ENCODE measurements at places on chromosomes 6 and 20.

DNA sequence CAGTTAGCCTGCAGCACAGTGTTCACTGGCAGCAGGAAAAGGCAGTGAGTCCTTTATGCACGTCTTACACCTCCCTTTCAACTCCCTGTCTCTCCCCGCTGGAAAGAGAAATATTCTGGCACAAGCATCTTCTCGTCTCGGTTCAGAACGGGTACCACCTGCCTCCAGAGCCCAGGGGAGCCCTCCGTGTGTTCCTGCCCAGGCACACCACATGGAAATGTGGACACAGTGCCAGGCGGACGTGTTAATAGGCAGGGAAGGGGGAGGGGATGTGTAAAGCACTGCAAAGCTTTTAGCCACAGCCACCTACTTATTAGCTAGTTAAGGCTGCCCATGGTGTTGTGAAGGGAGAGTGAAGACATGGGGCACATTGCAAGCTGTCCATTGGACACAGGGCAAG, 219.7 kb downstream of the FARS2 start:
- DNase-seq, result no peak

DNA sequence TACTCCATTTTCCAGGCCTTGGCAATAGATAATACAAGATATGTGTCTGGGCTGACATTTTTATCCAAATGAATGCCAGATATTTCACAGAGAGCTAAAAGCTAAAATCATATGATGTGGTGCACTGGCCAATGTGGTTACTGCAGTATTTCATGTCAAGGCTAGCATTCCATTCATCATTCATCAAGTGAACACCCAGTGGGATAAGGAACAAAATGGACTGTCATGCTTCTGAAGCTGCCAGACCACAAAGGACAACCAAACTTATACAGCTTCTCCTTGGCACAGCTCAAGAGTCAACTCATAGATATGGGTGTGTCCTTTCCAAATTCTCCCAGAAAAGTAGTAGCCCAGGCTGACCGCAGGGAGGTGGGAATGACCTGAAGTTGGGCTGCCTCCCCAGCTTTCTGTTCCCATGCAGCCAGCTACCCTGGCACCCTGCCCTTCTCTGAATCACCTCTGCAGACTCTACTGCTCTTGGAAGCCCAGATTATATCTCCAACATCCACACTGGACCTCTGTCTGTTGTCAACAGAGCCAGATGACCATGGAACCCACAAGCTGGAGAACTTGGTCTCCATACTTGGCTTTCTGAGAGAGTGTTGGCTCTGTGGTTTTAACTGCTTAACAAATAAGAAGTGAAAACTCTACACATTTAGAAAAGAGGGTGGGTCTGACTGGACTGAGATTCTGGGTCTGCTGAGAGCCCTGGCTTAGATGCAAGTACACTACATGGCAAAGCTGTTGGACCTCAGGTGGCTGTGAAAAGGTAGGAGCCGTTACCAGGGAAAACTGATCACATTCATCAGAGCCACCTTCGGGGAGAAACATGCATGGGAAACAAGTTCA, 122.8 kb downstream of the ALDH8A1 start:
- DNase-seq, result peak; percentile 98

DNA sequence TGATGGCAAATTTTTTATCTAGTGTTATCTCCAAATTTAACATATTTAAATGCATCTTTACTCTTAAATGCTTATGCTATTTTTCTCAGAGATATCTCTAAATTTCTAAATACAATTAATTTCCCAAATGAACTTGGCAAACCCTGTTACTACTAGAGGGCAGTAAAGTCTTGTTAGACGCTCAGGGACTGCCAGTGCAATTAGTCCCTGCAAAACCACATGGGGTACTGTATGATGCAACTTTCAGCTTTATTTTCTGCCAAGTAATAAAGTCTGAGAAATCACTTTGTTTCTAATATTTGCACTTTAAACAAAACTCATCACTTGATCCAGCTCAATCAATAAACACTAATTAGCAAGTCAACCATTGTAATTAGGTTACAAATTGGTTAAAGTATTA, 76.0 kb upstream of the ADGRB3 start:
- no peak for DNase-seq

DNA sequence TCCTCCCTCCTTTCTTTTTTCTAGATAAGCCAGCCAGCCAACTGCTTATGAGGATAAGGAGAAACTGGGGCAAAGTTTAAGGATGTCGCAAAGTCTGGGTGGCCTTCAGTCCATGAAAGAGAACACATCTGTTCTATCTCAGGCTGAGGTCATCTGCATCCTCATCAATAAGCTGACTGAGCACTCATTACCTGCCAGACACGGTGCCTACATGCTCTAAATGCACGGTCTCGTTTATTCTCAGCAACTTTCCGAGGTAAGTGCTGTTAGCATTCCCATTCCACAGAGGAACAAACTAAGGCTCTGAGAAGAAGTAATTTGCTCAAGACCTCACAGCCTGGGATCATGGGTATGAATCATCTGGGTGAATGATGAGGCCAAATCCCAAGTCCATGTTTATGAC, 133.1 kb downstream of the BCAS1 start:
- no peak for DNase-seq

DNA sequence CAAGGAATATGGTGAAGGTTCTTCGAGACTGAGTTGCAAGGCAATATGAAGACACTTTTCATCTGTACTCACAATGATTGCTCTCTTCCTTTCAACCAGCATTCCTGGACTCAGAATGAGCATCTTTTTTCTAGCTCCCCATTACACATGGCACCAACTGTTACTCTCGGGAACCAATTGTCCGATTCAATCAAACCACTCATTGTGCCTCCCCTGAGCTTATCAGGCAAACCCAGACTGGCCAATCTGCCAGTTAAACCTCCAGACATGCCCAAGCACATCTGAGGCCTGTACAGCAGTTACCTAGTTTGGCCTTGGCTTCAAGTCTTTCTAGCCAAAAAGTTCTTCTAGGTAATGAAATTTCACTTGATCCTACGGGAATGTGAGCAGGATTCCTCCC, 164.1 kb downstream of the ID4 start:
- no peak for DNase-seq

- no peak for DNase-seq
Observed at GRCh38 chr6:166410426-166410935, 27.7 kb upstream of the MPC1 start.

DNA sequence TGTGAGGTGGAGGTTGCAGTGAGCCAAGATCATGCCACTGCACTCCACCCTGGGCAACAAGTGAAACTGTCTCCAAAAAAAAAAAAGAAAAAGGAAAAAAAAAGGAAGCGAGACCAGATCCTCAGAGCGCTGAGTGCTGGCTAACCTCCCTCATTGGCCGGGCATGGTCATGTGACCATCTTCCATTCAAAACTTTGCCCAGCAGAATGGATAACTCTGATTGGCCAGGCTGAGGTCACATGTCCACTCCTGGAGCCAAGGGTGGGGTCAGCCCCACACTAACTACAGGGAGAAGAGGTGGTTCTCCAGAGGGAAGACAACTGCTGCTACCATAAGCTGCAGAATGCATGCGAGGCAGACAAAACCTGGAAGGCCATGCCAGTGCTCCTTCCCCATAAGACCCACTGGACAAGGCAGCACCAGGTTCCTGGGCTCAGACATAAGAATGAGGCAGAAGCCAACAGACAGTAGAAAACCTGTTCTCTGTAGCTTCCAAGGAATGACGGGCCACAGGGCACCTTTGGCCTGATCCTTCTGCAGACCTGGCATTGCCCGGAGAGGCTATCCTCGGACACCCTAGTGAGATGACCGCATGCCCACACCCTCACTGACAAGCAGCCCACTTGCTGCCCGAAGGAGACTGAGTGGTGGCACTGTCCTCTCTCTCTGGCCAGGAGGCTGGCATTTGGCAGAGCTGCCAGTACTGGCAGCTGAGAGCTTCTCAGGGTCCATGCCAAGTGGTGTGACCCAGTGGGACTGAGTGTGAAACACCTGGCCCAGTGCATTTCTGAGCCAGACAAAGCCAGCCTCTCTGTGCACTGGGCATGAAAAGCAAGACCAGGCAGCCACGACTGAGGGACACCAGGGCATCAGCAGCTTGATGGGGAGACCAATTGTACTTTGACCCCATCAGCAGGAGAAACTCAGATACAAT, 311.9 kb upstream of the SULF2 start:
- DNase-seq, result no peak

DNA sequence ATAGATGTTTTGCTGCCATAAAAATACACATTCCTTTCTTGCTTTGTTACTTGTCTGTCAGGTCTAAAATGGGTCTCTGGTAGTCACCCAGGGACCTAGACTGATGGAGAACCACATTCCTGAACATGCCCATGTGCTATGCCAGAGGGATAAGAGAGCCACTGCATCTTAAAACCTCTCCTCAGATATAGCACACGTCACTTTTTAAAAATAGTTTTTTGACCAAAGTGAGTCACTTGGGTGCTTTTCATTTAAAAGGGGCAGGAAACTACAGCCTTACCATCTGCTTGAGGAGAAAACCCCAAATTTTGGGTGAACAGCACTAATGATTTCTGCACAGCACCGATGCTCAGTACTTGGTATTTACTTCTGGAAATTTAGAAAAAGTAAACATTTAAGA, 197.8 kb downstream of the OGFRL1 start:
- DNase-seq, result no peak

GRCh38 chr6:149963212-149963461, 606 bp upstream of the ULBP1 start:
- DNase-seq, result peak; percentile 29

GRCh38 chr6:33632558-33633039, 11.5 kb downstream of the ITPR3 start:
- DNase-seq, result peak; percentile 48

DNA sequence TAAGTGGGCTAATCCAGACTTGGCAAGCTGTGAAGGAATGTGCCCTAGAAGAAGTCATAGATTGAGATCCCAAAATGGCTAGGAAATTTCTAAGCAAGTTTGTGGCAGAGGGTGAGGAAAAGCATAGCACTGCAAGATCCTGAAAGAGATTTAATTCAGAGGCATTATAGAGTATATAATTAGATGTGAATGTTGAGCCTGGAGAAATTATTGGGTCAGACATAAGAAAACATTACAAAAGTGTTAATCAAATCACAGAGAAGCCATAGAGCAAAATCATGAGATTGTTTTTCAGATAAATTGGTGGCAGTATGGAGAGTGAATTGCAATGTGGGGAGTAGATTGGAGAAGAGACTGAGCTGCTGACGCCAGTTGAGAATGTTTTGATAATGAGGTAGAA, 90.0 kb downstream of the CD2AP start:
- no peak for DNase-seq

GRCh38 chr20:10671919-10672623, 1.7 kb downstream of the JAG1 start:
- no peak for DNase-seq

GRCh38 chr20:3732327-3733118, at the start of gene HSPA12B:
HSPA12B (plus strand) TSS chr20:3732685; CDS start chr20:3738675, 5,990 bp downstream.
- DNase-seq, result no peak

DNA sequence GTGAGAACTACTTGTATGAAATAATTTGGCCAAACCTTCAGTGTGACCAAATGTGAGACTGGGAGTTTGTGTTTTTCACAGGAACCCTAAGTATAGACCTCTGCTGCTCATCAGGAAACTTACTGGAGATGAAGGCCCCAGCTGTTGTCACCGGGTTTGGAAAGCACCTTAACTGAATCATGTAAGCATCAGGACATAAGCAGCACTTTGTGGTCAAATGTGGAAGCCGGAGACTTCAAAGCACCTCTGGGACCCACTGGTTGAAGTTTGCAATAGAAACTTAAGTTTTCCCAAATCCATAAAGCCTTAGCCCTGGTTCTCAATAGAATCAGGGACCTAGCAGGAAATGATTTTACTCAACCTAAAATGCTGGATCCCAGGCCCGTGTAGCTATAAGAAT, 14.3 kb downstream of the TTPAL start:
- DNase-seq, result no peak

GRCh38 chr6:135163440-135163738, 17.7 kb upstream of the MYB start:
- no peak for DNase-seq

DNA sequence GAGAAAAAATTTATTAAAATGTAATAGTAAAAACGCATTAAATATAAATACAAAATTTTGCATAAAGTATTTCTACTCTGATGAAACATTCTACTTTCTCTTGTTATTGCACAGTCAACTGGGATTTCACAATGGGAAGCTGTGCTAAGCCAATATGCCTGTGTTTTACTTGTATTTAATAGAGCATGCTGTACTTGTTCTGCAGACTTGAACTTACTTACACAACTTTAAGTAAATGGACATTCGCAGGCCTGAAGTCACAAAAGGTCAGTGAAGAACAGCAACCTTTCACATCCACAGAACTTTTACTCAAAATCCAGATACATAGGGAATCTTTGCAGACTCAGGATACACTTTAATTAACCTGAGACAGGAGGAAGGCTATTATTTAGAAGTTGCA, 409.5 kb downstream of the BTBD3 start:
- no peak for DNase-seq

DNA sequence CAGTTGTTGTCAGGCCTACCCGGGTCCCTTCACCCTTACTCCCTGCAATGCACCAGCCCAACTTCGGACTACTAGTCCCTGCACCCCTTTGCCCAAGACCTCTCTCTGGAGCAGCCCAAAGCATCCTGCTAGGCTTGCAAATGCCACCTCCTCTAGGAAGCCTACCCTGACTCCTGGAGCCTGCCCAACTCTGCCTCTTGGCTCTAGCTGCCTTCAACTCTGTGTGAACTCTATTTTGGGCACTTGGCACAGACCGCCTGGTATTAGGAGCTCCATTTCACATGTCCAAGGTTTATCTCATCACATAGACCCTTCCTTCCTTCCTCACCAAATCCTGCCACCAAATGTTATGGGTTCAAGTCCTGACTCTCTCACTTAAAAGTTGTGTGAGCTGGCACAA, 80.6 kb downstream of the MDGA1 start:
- no peak for DNase-seq

GRCh38 chr6:135983718-135984343, 132.3 kb downstream of the PDE7B start:
- peak; percentile 60 for DNase-seq

- DNase-seq, result no peak
Observed at GRCh38 chr20:57181639-57182038, 84.8 kb downstream of the BMP7 start.

GRCh38 chr6:36625158-36625919, 31.2 kb downstream of the SRSF3 start:
- DNase-seq, result peak; percentile 76

- DNase-seq, result no peak
Observed at GRCh38 chr6:115932481-115932880, 128.2 kb downstream of the FRK start.

GRCh38 chr6:69138148-69138547, 503.1 kb downstream of the ADGRB3 start:
- DNase-seq, result no peak

DNA sequence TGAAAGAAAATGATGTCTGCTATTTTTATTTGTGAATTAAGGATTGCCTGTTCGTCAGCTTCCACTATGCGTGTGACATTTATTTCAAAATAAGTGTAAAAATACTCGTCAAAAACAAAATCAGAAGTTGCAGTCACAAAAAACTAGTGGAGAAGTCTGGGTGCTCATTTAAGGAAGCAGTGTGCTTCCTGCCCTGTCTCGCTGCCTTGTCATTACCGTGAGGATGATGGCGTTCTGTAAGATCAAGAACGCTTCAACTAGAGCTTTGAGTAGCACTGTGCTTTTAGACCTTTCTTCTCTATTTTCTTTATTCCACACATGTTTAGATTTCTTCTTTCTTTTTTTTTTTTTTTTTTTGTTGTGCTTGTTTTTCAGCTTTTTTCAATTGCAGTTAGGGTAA, 186.9 kb downstream of the TBC1D7 start:
- DNase-seq, result no peak

GRCh38 chr6:137084090-137084489, 39.3 kb upstream of the IL20RA start:
- DNase-seq, result no peak

- no peak for DNase-seq
Observed at GRCh38 chr20:59783641-59784010, 149.8 kb downstream of the SYCP2 start.

- DNase-seq, result peak; percentile 79
Observed at GRCh38 chr20:19976595-19977372, 40.4 kb upstream of the NAA20 start.
